B cell (primary cell): ENCODE measurements at places on chromosomes 12 and 14. TPM values are rescaled to one million over a fixed set of nuclear protein-coding genes. Genes with fewer than 3 reads are reported as not detected.

DNA sequence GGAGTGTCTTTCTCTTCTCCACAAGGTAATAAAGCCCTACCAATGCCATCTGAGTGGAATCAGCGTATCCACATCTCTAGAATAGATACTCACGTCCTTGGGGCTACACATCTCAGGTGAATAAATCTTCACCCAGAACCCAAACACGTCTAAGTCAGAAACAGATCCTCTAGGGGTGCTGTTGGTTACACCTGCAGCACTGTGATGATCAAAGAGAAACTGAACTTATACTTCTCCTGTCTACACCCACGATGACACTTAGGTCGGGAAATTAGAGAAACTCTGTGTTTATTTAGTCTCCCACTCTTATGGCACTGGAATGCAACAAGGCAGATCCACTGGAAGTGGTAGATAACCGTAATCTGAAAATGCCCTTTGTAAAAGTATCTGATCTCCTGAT is 46.2 kb downstream of the WIF1 start:
- DNase-seq, result no peak

DNA sequence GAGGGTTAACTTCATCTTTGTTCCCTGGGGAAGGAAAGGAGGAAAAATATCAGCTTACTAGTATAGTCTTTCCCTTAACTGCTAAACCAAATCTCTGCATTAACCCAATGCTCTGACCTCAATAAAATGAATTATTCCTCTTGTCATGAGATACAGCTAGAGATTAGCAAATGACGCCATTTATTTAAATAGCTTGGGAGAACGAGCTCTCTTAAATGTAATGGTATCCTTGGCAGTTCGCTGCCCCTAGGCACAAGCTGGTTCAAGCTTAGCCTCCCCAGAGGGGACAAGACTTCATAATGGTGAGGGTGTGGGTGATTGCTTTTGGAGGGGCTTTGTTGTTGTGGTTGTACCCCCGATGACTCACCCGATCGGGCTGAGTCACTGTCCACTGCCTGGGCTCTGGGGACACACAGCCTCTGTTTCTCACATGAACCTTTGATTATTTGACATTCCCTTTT is 19.6 kb downstream of the FNTB start:
- no peak for DNase-seq

DNA sequence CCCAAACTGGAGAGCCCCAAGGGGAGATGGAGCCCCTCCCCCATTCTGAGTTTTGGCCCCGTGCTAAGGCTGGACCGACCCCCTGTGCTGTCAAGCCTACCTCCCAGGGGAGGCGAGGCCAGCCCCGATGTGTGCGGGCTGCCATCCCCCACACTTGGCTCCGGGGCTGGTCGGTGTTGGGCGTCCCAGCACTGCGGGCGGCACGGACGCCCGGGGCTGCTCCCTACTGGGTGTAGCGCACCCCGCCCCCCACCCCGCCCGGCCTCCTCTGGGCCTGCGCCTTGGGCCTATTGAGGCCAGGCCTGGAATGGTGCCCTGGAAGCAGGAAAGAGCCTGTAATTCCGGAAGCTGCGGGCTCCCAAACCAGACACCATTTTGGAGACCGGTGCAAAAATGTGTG is 2.6 kb downstream of the DCAF4 start:
- no peak for DNase-seq

Gene CEP170B
- 0.16 and 0.37 TPM in 2 replicates for polyA plus RNA-seq

Gene TEP1
- polyA plus RNA-seq, result 67.3 and 69.9 TPM in 2 replicates

Gene RNFT2
- polyA plus RNA-seq, result 5.2 and 7.5 TPM in 2 replicates

Gene NDRG2
- polyA plus RNA-seq, result 9.8 and 11.8 TPM in 2 replicates

DNA sequence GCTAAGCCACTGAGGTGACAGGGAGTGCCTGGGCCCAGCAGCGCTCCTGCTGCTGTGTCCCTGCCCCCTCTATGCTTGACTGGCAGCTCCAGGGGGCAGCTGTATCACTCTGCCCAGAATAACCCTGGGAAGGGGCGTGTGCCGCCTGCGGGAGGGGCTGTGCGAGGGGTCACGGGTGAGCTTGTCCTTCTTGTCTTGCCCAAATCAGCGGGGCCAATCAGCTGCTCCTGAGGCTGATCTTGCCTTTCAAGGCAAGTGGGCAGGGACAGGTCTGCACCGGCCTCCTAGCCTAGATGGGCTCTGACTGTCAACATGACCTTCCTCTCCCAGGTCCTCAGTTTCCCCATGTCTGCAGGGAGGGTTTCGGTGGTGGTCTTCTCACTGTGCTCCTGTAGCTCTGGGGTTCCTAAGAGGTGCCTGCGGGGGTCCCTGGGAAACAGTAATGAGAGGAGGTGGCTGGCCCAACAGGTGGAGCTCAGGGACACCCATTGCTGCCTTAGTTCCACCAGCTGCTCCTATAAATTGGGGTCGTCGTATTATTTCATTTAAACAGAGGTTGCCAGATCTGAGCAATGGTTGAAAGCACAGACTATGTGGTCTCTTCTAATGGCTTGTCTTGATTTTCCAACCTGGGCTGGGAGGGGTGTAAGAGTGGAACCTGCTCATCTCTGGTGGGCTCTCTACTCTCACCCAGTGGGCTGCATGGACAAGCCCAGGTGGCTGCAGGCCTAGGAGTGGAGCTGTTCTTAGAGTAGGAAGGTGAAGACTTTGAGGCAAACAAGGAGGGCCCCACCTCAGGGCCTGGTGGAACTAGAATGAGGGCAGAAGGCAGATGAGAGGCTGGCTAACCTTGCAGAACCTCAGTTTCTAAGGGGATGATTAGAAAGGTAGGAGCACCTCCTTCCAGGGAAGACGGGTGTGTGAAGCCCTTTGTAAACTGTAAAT is 11.7 kb downstream of the RTL1 start:
- no peak for DNase-seq

- DNase-seq, result no peak
Observed at GRCh38 chr12:1872001-1872400, 46.5 kb downstream of the CACNA2D4 start.

DNA sequence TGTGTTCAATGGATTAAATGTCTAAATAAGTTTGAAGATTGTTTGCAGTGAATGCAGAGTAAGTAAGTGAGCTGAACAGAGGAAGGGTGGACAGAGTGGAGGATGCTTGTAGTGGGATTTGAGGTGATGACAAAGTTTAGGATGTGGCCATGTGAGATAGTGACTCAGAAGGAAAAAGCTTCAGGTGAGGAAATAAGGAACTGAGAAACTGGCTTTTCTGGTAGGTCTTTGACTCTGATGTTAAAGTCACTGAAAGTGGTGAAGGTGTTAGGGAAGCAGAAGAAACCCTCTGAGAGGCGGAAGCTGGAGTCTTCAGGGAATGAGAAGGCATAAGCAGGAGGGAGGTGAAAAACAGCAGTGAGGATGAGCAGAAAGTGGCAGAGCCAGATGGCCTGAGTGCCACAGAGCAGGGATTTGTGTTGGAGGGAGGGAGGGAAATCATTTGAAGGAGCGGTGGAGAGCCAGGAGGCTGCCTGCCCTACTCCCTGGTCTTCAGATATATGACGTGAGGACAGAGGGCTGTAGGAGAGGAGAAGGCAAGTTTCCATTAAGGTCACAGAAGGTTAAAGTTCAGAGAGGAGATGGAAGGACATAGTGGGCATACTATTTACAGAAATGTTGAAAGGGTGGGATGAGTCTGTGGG is 24.8 kb downstream of the RGS6 start:
- no peak for DNase-seq

DNA sequence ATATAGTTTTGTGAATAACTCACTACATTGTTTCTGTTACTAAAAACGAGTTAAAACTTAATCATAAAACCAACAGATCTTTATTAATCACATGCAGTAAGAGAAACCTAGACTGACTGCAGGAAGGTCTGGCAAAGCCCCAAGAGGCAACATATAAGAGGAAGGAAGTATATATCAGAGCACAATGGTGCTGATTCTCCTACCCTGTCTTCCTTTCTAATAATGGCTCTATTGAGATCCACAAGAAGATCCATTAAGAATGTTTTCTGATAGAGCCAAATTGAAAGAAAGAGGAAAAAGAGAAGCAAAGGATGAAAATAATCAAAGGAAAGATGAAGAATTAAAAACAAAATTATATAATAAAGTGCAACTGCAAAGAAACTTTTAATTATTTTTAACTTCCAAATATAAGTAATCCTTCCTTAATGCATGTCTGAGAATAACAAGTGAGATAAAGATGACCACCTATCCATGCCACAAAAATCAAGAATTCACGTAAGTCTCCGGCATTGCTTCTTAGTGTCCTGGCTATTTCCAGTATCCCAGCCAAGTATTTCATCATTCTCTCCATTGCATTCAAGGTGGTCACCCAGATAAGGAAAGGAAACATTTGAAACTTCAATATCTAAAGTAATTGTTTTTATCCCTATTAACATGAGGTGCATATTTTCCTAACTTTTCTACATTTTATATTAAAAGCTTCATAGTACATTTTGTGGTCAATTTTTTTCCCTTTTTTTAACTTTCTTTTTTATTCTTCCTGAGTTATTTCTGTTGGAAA is 62.2 kb downstream of the SOX5 start:
- DNase-seq, result no peak

- no peak for DNase-seq
Observed at GRCh38 chr14:54617467-54617866, 50.5 kb downstream of the SAMD4A start.

DNA sequence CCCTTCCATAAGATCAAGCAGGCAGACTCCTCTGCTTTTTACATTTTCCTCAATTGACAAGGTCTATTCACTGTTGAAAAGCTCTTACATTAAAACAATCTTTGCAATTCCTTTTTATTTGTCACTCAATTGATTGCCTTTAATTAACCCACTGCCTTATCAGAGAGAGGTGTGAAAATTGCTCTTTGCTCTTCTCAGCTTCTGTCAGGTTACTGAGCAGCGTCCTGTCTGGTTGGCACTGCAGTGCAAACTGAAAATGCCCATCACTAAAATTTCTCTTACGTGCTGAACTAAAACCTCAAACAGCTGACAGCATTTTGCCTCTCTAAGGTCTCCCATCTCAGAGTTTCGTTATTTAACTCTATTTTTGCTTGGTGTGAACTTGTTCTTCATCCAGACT is 504.1 kb upstream of the ATXN7L3B start:
- DNase-seq, result no peak

DNA sequence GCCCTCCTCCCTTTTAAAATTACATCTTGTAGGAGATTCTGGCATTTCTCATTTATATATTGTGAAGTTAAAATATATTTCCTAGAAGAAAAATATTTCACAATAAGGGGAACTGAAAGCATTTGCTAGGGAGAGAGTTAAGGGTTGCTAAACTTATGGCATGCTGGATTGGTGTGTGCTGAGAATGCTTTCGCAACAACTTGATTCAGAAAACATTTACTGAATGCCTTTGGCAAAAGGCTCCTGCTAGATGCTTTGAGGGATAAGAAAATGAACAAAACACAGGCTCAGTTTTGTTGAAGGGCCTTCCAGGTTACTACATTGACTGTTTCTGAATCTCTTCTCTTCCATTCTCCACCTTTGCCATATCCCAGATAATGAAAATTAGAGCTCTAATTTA is 67.5 kb downstream of the DIP2B start:
- DNase-seq, result no peak

DNA sequence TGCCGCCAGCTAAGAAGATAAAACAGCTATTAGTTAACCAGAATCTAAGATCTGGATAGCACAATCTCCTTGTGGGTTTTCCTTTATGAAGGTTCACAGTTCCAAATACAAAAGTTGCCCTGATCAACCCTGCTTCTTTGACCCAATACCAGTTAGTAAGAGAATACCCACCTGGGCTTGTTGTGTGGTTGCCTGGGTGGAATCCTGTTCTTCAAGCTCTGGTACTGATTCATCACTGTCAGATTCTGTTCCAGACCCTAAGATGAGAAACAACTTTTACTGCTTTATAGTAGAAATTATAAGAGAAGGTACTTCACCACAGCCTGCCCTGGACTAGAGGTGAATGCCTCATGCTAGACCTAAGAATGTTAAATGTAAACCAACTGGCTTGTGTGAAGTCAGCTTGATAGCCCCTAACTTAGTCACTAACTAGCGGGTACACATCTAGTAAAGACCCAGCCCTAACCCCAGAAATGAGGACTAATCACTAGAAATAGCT is 10.6 kb downstream of the NACA start:
- DNase-seq, result no peak

GRCh38 chr12:58068706-58069105 is 127.3 kb downstream of the ATP23 start:
- no peak for DNase-seq

GRCh38 chr14:61107869-61108493 is 126.9 kb downstream of the SLC38A6 start:
- DNase-seq, result no peak

Gene FOXG1
- not detected in 2 replicates for polyA plus RNA-seq
